ENCODE measurements at places on chromosomes 4 and X.

- no peak for DNase-seq
These were observed 266.6 kb downstream of the ZNF674 start for GRCh38 chrX:46278572-46278971.

GRCh38 chrX:134685668-134686067, 27.4 kb upstream of the PLAC1 start:
- DNase-seq: peak; percentile 19

- peak; percentile 38 for DNase-seq
These were observed 648 bp upstream of the MSMO1 start for GRCh38 chr4:165326831-165327210.

GRCh38 chrX:112147206-112147605, 64.6 kb upstream of the TRPC5 start:
- peak; percentile 30 for DNase-seq

DNA sequence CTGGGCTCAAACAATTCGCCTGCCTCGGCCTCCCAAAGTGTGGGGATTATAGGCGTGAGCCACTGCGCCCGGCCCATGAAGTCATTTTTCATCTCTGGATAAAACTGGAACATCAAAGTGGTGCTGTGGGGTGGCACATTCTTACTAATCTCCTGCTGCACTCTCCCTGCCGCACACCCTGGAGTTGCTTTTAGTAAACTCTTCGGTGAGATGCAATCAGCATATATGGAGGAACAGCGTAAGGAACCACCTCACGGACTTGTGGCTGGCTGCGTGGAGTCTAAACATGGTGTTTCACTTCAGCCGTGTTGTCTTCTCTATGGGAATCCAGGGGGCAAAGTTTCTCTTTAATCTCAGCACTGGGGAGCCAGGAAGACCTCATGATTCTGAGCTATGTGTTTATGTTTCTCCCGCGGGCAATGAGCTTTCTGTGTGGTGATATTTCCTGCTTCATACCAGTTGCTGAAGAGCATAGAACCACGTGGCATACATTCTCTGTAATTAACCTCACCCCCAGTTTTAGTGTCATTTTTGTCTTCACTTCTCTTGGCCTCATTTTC, 2.1 kb upstream of the RHOH start:
- DNase-seq: no peak

DNA sequence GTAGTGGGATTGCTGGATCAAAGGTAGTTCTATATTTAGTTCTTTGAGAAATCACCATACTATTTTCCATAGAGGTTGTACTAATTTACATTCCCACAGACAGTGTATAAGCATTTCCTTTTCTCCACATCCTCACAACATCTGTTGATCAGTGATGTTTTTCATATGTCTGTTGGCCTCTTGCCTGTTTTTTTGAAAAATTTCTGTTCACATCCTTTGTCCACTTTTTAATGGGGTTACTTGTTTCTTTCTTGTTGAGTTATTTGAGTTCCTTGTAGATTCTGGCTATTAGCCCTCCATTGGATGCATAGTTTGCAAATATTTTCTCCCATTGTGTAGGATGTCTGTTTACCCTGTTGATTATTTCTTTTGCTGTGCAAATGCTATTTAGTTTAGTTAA, 72.6 kb downstream of the STOX2 start:
- DNase-seq: no peak

- DNase-seq: no peak
These were observed 129.5 kb downstream of the GRID2 start for GRCh38 chr4:92433272-92433758.

GRCh38 chrX:31251336-31251735, 179.5 kb upstream of the FTHL17 start:
- DNase-seq: peak; percentile 7

GRCh38 chr4:185101354-185101890, 41.6 kb upstream of the SLC25A4 start:
- no peak for DNase-seq

- no peak for DNase-seq
These were observed 386.6 kb upstream of the FGF16 start for GRCh38 chrX:77060572-77060971.

- DNase-seq: no peak
These were observed 637.6 kb downstream of the MID1IP1 start for GRCh38 chrX:39438603-39439602.

GRCh38 chrX:48665991-48666390, 17.6 kb upstream of the WAS start:
- DNase-seq: peak; percentile 60

GRCh38 chr4:157600583-157600982, 380.1 kb downstream of the GRIA2 start:
- DNase-seq: no peak

- peak; percentile 59 for DNase-seq
These were observed 429.1 kb upstream of the INTU start for GRCh38 chr4:127203562-127204200.

DNA sequence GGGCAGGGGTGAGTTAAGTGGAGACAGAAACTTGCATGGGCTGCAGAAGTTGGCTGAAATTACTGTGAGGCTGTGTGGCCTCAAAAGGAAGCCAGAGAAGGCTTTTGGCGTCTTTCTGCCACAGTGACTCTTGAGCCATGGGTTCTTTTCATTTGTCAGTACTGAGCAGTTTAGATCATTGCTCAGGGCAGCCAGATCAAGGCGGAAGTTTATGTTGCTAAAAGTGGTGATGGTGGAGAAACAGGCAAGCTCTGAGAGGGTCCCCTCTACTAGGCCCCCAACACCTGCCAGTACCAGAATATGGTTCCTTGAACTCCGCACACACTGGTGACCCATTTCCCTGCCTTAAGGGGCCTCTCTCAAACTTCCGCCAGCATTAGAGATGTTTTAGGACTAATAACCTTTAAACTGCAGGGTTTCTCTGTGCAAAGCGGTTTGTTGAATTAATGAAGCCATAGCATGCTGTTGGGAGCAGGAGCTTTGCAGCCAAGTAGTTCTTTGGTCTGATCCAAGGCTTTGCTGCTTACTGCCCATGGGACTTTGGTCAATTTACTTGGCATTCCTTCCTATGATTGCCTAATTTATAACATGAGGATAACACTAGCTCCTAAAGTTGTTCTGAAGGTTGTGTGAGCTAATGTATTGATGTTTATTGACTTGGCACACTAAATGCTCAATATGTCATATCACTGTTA, 34.5 kb downstream of the RNF175 start:
- no peak for DNase-seq

DNA sequence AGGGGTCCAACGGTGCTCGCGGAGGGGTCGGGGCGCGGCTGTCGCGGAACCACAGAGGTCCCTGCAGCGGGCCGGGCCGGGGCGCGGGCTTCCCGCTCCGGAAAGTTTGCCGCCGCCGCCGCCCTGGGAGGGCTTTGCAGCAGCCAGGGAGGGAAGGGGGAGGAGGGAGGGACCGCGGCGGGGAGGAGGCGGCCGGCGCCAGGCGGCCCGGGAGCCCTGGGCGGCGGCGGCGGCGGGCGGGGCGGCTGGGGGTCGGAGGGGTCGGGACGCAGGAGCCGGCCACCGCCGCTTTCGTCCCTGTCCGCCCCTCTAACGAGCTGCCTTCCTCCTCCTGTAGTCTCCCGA, 375 bp downstream of the FGFR3 start:
- DNase-seq: peak; percentile 70

- no peak for DNase-seq
These were observed 86.5 kb upstream of the ZIC3 start for GRCh38 chrX:137479386-137479785.

DNA sequence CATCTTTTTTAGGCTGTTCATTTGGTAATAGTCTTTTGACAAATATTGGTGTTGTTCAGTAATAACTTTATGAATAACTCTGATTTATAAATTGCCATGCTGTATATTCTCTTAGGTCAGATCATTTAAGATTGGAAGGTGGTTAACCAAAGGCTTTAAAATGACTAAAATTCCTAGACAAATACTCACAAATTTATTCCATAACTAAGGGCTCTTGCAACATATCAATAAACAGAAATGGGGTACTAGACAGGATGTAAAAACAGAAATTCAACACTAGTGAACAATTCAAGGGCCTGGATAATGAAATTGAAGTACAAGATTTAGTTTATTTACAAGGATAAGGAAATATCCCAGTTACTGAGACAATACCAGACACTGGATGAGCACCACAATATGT, 328.6 kb downstream of the PCDH19 start:
- DNase-seq: no peak

DNA sequence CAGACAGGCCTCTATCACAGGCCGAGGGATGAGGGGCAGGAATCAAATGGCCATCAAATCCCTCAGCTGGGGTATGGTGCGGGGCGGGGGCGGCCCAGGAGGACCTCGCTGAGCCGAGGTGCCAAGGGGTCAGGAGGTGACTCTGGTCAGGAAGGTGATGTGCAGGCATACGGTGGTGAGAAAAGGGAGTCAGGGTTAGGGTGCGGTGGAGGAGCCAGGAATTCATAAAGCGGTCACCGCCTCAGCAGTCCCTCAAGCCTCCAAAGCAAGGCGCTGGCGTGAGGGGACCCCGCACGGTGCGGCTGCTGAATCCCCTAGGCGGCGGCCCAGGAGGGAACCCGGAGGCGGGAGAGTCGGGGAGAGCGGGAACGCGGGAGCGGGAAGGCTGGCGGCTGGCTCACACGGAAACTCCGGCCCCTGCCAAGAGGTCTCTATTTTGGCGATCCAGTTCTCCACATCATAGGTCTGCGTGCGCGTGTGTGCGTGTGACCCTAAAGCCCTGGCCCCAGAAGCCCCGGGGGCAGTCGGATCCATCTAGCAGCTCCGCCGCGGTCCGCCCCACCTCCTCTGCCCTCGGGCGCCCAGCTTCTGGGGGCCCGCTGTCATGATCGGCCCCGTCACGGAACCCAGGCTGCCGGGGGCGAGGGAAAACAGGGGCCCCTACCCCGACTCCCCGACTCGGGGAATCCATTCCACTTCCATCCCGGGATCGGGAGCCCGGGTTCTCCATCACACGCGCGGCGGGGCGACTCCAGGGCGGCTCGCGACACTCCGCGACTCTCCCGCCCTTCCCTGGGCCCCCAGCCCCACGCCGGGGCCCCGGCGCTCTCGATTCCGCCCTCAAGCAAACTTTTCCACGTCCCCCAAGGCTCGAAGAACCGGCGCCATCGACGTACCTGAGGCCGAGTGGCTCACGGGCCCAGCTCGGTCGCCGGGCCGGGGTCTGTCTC, 593 bp downstream of the ELF4 start:
- peak; percentile 18 for DNase-seq

- no peak for DNase-seq
These were observed 5.0 kb downstream of the RPL36A start for GRCh38 chrX:101395789-101396188.

- DNase-seq: no peak
These were observed 32.5 kb upstream of the PAQR3 start for GRCh38 chr4:78971776-78972175.

GRCh38 chr4:79865201-79865597, 207.8 kb downstream of the ANTXR2 start:
- DNase-seq: peak; percentile 42

GRCh38 chr4:6031846-6032245, 13.6 kb upstream of the C4orf50 start:
- no peak for DNase-seq

DNA sequence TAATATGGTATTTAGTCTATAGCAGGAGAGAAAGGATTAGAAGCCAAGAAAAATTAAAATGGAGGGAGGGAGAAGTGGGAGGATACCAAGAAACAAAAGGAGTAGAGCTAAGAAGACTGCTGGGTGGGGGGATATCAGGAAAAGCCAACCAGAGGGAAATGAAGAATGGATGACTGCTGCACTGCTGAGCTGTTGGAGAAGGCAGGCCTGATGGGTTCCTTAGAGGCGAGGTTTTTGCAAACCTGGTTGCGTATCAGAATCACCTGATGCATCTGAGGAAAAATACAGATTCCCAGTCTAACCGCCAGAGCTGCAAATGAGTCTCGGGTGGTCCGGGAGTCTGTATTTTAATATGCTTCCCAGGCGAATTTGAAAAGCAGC, 1.5 kb downstream of the PGRMC1 start:
- DNase-seq: no peak

- no peak for DNase-seq
These were observed 831.9 kb downstream of the TRIML1 start for GRCh38 chr4:188971125-188971524.

DNA sequence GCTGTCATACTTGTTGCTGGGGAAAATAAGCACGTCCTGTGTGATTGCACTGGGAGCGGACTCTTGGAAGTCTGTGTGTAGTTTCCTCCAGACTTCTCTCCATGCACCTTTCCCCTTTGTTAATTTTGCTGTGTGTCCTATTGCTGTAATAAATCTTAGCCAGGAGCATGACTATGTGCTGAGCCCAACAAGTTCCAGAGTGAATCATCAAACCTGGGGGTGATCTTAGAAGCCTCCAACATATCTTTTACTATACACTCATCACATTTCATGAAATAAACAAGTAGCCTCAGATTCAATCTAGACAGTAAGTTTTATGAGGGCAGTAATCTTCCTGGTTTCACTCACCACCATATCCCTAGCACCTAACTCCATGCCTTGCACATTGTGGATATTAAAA, 43.3 kb upstream of the FGF13 start:
- no peak for DNase-seq

GRCh38 chr4:111798840-111799239, 346.4 kb upstream of the FAM241A start:
- no peak for DNase-seq

DNA sequence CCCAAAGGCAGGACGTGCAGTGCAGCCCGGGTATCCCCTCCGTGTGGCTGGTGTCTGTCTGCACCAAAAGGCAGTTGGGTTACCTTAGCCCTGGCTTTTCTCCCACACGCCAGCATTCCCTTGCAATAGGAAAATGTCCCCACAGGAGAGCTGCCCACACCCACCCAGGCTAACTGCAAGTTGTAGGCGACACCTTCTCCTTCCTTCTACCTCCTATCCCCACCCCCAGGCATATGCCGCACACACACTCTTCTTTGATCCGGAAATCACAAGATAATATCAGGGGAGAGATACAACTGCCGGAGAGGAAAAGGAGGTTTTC, 444 bp upstream of the APBB2 start:
- DNase-seq: no peak

DNA sequence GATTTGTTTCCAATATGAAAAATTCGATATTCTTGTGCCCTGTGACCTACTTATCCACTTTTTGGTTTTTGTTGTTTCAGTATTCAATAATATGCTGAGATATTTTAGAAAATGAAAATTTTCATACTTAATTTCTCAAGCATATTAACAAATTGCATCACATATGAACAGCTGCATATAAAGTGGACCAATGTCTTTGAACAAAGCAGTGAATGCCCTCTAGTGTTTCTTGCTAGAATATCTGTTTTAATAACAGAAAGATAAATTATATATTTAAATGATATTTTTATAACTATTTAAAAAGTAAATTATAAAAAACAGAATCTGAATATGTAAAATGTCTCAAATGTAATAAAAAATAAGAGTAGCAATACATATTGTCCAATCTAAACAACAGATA, 31.7 kb upstream of the INTU start:
- peak; percentile 29 for DNase-seq

- no peak for DNase-seq
These were observed 20.7 kb upstream of the ZNF185 start for GRCh38 chrX:152876931-152877840.

GRCh38 chr4:28354880-28355656, 1494.4 kb downstream of the STIM2 start:
- DNase-seq: no peak

- DNase-seq: no peak
These were observed 80.5 kb upstream of the LNX1 start for GRCh38 chr4:53671757-53672156.

GRCh38 chrX:150199803-150200202, 163.3 kb upstream of the MAMLD1 start:
- no peak for DNase-seq

- no peak for DNase-seq
These were observed 116.2 kb downstream of the PDHA2 start for GRCh38 chr4:95956094-95956493.

Measured in AG20443 (cell line).